Activated CD4-positive, alpha-beta memory T cell treated with anti-CD3 and anti-CD28 coated beads for 36 hours (primary cell): ENCODE measurements at places on chromosomes 11 and 22. TPM values are rescaled to one million over a fixed set of nuclear protein-coding genes. Genes with fewer than 3 reads are reported as not detected.

Gene OR52I1
- not detected for total RNA-seq

DNA sequence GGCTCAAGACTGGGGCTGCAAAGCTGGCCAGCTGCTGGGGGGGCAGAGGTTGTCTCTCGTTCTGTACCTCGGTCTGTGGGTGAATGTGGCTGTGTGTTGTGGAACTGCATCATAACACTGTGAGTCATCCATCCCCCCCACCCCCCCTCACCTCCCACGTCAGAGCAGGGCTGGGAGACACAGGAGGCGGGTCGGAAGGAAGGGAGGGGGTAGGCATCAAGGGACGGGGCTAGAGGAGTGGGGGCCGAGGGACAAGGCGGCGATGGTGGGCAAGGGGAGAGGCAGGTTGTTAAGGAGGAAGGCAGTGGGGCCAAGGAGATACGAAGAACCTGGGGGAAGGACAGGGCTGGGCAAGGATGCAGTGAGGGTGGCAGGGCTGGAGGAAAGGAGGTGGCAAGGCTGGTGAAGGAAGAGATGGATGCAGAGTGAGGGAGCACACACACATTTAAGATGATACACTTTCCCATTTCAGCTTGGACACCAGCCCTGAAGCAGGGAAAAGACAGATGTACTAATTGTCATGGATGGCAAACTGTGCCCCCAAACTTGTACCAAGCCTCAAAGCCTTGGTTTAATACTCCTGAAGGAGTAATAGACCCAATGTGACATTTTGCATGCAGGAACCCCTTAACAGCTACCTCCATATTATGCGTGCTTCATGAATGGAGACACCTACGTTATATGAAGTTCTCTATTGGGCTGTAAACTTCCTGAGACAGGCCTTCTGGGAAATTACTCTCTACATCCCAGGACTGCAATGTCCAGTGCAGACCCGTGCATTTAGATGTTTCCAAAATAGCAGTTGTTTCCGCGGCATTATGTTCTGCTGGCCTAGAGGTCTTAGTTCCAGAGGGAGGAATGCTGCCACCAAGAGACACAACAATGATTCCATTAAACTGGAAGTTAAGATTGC is at the start of gene YPEL4:
Gene YPEL4 (minus strand): TSS at position 87 of the 913 bp plus-strand sequence. CDS start 2,805 bp downstream, outside the sequence.
- peak; percentile 79 for DNase-seq

DNA sequence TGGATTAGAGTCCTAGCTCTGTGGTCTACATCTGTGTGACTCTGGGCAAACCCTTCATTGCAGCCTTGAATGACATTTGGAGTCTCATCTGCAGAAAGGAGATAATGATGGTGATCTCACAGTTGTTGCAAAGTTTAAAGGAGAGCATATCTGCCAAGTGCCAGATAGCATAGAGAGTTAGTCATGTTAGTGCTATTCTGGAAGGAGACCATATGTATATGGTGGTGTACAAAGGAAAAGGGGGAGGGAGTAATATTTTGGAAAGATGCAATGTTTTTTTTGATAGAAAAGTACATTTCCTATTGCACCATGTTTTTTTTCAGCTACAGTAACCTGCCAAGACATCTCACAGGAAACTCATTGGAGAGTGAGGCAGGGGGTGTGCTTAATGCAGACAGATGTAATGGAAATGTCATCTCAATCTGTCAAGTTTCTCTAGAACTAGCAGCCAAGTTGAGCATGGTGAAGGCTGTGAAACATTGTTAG is 92.1 kb upstream of the NARS2 start:
- DNase-seq, result no peak

DNA sequence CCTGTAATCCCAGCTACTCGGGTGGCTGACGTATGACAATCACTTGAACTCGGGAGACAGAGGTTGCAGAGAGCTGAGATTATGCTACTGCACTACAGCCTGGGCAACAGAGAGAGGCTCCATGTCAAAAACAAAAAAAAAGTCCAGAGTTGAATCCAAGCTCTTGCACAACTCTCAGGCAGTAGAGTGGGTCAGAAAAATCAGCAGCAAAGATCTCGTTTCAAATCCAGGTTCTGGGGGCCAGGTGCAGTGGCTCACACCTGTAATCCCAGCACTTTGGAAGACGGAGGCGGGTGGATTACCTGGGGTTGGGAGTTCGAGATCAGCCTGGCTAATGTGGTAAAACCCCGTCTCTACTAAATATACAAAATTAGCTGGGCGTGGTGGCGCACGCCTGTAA is 24.9 kb downstream of the CLPB start:
- DNase-seq, result no peak
